ENCODE measurements at places on chromosomes 4 and X.

DNA sequence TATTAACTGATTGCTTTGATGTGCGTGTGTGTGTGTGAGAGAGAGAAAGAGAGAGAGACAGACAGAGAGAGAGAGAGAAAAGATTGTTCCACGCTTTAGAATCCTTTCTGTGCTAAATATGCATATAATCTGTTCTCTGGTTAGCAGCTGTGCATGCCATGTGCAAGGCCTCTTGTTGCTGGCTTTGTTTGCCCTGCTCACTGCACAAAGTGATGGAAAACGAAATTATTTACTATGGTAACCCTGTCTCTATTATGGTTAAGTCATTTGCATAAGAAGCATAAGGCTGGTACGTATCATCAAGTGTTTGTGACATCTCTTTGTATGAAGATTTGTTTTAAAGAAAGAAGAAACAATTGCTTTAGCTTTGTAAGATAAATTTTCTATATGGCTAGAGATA lies 190.2 kb upstream of the POF1B start:
- DNase-seq = no peak

DNA sequence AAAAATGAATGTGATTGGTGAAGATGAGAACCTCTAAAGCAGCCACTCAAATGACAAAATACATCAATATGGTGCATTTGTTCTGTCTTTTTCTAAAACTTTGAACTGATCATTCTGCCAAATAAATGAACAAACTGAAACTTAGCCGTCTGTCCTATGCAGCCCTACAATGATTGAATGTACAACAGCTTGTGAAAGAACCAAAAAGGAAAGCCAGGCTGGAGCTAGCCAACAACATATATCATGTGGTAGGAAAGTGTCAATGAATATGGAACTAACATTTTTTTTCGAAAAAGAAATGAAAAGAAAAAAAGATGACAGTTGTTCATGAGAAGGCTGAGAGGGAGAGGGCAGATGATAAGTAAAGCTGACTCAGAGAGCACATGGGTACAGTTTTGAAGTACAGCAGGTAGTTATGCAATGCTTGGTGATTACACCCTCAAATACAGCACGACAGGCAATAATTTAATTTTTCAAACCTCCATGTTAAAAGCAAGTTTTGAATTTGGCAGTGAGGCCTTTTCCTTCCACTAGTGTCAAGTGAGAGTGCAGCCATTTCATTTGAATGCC lies 21.2 kb upstream of the SLC7A11 start:
- no peak for DNase-seq

- DNase-seq = no peak
Measured at GRCh38 chr4:148779771-148780170, 337.6 kb upstream of the NR3C2 start.

DNA sequence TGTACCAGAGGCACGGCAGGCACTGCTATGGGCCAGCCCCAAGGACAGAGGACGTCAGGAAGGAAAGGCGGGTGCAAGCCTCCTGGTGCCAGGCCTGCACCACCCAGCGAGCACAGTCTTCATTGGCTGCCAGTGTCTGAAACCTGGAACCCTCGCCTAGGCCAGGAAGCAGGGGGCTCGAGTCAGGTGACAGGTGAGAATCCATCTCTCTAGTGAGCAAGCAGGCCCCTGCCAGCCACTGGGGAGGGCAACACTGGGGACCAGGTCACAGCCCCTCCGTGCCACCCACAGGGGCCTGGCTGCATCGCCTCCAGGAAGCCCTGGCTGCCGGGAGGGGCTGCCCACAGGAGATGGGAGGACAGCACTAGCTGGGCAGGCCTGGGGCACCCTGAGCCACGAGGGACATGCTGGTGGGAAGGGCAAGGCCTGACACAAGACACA lies 6.9 kb upstream of the HAUS3 start:
- no peak for DNase-seq

DNA sequence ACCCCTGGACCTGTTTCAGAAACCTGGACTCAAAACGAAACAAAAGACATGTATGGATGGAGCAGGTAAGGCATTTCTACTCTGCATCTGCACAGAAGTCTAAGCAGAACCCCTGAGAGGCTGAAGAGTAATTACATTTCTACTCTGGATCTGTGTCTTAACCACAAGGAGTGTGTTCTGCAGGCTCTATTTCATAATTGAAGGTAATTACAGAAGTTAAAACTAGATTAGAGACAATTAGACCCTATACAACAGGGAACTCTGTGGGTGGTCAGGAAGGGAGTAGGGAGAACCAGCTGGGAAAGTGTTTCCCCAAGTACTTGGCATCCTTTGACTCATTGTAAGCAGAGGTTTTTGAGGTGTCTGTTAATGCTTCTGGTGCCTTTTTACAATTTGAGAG lies 69.8 kb downstream of the IGSF1 start:
- no peak for DNase-seq

DNA sequence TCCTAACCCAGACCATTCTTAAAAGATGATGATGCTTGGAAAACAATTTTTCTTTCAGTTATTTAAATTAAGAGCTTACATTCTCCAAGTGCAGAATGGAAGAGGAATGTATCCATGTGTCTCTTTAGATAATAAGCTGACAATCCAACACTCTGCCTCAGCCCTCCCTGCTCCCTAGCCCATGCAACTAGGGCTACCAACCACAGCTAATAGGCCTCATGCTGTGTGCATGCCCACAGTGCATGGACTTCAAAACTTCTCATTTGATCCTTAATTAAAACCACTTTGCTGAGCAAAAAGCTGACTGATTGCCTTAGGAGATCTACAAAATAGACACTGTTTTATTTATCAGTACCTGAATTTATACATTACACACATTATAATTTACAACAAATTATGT lies 473.9 kb downstream of the GALNTL6 start:
- no peak for DNase-seq

DNA sequence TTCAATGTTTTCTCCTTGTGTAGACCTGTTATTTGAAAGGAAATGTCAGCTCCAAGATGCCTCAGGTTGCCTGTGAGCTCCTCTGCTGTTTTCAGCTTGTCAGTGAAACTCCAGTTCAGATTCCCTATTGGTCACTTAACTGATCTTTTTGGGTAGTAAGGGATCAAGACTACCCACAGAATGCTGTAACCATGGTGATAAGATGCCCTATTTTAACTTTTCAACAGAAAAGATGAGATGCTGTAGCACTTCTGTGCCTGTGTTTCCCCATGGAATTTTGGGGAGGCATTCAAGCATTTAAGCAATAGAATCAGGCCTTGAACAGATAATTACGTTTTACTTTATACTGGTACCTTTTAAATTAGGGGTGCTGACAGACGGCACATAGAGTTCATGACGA lies 106.6 kb upstream of the H2AZ1 start:
- DNase-seq = no peak

GRCh38 chr4:185799442-185799841 lies 12.6 kb downstream of the SORBS2 start:
- DNase-seq = no peak

DNA sequence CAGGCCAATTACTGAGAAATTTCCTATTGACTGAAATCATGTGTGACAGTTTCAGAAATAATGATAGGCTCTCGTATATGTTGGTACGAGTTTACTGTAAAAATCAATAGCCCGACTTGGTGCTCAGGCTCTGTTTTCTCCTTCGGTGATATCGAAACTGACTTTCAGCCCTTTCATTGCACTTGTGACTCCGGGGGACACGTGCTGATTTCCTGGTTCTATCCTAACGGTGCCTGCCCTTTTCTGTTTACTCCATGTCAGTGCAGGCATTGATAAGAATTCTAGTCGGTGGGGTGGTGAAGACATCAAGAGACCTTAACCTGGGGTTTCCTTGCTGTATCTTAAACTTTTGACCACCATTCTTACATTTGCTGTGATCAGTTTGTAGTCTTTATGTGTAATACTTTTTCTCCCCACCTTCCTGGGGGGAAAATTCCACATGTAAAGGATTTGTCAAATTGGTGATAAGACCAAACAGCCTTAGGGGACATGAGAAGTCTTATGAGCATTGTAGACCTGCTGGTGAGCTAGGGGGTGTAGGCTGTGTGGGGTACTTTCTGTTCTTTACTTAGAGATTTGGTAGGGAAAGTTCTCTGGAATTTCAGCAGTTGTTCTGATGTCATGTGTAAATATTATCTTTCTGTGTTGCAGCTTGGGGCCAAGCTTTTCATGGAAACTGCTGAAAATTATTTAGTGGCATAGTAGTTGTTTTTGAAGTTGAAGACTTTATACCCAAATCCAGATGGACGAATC lies 52.7 kb downstream of the TMEM131L start:
- DNase-seq = peak; percentile 45

DNA sequence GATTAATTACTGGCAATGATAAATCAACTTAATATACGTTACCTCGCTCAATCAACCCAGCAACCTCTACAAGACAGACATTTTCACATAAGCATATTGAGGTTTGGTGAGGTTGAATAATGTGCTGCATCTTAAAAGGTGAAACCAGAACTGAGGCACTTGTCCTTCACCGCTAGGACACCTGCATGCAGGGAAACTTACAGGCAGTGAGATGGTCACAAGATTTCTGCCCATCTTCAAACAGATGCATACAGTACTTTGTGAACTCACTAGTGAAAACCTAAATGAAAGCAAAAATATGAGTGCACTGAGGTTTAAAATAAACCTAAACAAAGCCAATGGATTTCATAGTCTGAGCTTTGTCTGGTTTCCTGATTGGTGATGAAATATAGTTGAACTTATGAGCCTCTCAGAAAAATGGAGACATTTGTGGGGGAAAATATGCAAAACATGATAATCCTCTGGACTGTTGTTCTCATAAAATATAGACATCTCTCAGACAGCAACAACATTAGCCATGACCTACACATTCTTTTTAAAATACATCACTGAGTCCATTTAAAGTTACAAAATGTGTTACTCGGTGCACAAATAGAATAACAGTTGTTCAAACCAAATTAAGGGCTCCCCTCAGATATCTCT lies 20.9 kb upstream of the PRSS12 start:
- no peak for DNase-seq

DNA sequence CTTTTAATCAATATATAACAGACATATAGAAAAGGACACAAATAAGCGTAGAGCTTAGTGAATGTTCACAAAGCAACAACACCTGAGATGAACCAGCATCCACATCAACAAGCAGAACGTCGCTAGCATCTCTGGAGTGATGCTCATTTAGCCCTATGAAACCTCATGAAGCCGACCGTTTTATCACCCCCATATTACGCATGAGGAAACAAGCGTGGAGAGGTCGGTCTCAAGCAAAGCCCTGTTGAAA lies 524 bp upstream of the RPS3A start:
- no peak for DNase-seq

- DNase-seq = no peak
Measured at GRCh38 chrX:148928811-148929210, 428.4 kb downstream of the AFF2 start.

- no peak for DNase-seq
Measured at GRCh38 chr4:88275516-88275915, 8.8 kb downstream of the PPM1K start.

DNA sequence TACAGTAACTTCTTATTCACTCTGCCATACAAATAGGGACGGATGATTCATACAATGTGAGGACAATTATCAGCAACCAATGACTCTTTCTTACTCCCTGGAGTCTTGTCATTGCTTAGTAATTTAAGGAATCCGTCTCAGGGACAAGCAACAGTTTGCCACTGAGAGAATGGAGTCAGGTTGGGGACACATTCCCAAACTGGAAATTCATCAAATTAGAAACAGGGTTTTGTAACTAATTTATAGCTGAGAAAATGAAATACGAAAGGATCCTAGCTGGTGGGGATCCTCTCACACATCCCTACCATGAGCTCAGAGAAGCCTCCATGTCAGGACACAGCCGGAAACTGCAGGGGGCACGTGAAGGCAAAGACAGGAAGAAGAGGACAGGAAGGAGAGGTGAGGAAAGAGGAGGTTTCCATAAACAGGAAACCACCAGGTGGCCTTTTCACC lies 50.4 kb upstream of the KDR start:
- DNase-seq = no peak

GRCh38 chr4:7313347-7313811 lies 121.0 kb downstream of the SORCS2 start:
- DNase-seq = no peak

DNA sequence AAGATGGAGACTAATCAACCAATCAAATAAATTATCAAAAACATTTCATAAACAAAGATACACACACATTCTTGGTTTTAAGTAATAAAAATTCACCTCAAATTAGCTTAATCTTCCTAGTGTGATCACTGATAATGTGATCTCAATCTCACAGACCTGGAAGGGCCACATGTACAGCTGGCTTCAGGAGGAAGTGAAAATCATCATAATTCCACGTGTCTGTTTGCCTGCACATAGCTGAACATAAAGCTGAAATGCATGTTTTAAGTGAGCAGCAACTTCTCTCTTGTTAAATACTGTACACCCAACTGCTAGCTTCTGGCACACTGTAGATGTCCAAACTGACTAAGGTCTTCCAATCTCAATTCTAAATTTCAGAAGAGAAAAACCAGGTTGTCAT lies 53.8 kb downstream of the ARHGAP6 start:
- DNase-seq = no peak

DNA sequence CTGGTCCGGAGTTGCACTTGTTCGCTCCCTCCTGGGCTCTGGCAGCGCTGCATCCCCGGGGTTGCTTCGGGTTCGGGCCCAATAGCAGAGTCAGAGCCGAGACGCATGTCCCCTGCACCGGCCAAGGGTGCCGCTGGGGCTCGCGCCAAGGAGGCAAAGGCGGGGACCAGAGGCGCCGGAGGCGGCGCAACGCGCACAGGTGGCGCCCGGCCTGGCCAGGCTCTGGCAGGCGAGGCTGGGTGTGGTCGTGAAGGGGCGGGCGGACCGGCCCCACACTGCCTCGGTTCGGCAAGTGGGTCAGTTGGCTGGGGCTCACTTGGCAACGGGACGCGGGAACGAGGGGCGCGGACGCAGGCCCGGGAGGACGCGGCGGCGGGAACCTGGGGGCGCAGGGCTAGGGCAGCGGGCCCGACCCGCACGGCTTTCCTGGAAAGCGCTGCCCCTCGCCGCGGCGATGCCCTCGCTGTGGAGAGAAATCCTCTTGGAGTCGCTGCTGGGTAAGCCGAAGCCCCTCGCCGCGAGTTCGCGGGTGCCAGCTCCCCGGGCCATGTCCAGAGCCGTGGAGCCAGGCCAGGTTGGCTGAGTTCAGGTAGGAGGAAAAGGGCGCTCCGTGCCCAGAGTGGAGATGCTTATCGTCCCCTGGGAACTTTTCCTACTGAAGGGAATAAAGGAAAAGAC lies at the start of gene CWH43:
CWH43 (plus strand) TSS at position 300 of the 678 bp plus-strand sequence; CDS start at position 455, 155 bp downstream.
- no peak for DNase-seq

- no peak for DNase-seq
Measured at GRCh38 chrX:123455693-123456092, 271.6 kb downstream of the GRIA3 start.

DNA sequence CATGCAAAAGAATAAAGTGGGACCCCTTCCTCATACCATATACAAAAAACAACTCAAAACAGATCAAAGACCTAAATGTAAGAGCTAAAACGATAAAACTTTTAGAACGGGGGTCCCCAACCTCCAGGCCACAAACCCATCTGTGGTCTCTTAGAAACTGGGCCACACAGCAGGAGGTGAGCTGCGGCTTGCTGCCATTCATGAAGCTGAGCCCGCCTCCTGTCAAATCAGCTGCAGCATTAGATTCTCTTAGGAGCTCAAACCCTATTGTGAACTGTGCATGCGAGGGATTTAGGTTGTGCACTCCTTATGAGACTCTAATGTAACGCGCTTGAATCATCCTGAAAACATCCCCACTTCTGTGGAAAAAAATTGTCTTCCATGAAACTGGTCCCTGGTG lies 7.0 kb upstream of the GATA1 start:
- no peak for DNase-seq

Measured in CD4-positive, alpha-beta T cell treated with Interleukin-17A for 1 hour (primary cell).